ENCODE measurements at places on chromosomes 4 and X.
A peak's percentile ranks its signal among the peaks of the same experiment; 100 is the strongest.

GRCh38 chr4:137274404-137274803 lies 257.9 kb downstream of the PCDH18 start:
- DNase-seq: no peak

DNA sequence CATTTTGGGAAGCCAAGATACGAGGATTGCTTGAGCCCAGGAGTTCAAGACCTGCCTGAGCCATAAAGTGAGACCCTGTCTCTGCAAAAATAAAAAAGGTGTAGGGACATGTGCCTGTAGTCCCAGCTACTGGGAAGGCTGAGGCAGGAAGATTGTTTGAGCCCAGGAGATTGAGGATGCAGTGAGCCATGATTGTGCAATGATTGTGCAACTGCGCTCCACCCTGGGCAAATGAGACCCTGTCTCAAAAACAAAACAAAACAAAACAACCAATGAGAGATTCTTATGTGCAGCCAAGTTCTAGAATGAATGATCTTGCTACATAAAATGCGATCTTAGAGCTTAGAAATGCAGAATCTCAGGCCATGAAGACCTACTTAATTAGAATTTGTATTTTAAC lies 22.5 kb downstream of the SLC9B2 start:
- DNase-seq: no peak

- no peak for DNase-seq
These were observed 422.6 kb upstream of the DIPK2B start for GRCh38 chrX:45623266-45623665.

DNA sequence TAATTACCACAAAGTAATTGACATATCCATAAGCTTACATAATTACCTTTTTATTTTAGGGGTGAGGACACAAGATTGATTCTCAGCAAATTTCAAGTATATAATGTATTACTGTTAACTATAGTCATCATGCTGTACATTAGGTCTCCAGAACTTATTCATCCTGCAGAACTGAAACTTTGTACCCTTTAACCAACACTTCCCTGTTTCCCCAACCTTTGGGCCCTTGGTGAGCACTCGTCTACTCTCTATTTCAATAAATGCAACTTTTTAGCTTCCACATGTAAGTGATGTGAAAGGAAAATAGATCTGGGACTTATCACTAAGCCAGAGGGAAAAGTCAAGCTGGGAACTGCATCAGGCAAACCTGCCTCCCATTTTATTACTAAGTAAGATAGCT lies 33.6 kb upstream of the CCNG2 start:
- no peak for DNase-seq

DNA sequence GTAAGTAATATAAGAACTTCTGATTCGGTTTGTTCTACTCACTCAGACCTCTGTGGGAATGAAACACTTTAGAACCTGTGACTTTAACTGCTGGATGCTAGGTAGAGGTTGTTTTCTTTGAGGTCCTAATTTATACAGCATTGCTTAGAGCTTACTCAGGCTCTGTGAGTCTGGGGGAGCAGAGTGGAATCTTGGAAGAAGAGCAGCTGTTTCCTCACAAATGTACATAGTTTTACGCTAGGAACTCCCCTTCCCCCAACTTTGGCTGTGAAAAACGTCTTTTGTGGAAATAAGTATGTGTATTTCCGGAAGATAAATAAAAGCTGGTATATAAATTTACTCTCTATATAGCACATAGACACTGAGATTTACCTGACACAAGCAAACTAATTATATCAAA lies 141.4 kb downstream of the NAA11 start:
- no peak for DNase-seq

- no peak for DNase-seq
These were observed 118.9 kb upstream of the SLC34A2 start for GRCh38 chr4:25536564-25537320.

- no peak for DNase-seq
These were observed 56.0 kb downstream of the TASL start for GRCh38 chrX:30521440-30522182.

DNA sequence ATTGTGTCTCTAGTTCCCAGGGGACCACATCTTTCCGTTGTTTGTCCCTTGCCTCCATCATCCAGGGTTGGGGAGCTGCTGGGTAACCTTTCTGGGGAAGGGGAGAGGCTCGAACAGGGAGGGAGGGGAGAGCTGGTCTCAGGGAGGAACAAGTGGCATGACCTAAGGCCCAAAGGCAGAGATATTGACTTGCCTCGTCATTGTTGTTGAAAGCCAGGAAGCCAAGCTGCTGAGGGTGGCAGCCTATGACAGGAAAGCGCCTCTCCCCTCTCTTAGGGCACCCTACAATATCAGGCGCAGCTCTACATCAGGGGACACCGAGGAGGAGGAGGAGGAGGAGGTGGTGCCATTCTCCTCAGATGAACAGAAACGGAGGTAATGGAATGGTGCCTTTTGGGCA lies 20.8 kb downstream of the ZNF185 start:
- DNase-seq: no peak

DNA sequence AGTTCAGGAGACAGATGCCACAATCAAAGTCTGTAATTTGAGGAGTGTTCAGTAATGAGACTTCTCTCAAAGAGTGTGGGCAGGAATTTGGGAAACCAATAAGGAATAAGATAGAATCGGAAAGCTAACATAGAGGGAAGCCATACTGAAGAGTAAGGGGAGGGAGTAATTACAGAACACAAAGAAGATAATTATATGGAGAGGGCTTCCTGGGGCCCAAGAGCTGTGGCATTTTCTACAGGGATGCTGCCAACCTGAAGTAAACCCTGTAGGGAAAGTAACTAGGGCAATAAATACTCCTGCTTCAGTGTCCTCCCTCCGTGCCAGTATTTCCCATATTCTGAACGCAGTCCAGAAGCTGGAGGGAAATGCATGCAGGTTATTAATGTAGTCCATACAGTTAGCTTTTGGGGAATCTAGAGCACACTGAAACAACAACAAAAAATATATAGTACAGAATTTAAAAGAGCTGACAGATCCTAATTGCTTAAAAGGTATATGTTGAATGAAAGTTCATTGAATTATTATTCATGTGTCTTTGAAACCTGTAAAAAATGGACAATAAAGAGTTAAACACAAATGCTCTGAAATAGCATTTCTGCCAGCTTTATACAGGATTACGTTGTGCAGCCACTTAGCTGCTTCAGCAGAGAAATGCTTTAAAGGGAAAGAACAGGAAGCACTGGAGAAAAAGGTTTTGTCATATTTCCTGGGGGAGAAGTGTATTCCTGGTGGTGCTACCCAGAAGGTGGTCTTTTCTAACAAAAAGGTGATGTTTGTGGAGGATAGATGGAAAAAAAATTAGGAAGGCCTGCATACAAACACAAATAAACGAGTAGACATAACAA lies 48.0 kb downstream of the CXXC4 start:
- DNase-seq: peak; percentile 91

DNA sequence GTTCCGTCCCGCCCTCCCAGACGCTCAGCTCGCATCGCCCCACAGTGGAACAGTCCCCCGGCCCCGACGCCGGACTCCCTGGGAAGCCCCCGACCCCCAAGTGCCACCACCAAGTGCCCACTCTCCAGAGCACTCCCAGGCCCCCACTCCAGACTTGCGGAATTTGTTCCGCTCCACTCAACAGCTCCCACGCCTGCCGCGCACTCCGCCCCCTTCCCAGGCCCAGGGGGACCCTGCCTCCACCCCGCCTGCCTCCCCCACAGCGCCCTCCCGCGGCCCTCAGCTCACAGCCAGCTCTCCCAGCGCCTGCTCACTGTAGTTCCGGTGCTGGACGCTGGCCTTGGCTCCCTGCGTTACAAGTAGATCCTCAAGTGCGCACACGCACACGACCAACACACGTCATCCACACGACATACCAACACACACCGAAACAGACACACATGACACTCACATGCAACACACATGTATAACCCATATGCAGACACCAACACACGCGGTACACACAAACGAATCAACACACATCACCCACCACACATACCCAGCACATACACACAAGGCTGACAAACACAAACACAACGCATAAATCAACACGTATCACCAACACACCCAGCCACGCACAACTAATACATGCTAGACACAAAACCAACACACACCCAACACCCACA lies 8.0 kb downstream of the MSX1 start:
- no peak for DNase-seq

GRCh38 chr4:7788694-7789425 lies 150.8 kb downstream of the AFAP1 start:
- DNase-seq: no peak

- no peak for DNase-seq
These were observed 17.8 kb downstream of the ZNF185 start for GRCh38 chrX:152915541-152916241.

DNA sequence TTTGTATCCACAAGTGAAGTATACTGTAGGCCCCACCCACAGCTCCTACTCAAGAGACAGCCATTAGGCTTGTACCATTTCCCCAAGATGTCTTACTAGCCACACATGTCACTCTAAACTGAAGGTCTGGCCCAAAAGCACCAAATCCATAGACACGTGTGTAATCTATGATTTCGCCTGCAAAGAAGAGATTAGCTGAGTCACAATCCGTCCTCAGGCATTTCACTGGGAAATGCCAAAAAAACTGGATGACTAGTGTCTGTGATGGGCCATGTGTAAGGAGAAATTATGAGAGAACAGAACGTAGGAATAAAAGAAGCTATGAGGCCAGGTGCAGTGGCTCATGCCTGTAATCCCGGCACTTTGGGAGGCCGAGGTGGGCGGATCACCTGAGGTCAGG lies 21.9 kb upstream of the RP2 start:
- DNase-seq: no peak

GRCh38 chr4:108588878-108589277 lies 31.5 kb upstream of the RPL34 start:
- DNase-seq: no peak

GRCh38 chrX:42920752-42921151 lies 142.8 kb upstream of the PPP1R2C start:
- no peak for DNase-seq

DNA sequence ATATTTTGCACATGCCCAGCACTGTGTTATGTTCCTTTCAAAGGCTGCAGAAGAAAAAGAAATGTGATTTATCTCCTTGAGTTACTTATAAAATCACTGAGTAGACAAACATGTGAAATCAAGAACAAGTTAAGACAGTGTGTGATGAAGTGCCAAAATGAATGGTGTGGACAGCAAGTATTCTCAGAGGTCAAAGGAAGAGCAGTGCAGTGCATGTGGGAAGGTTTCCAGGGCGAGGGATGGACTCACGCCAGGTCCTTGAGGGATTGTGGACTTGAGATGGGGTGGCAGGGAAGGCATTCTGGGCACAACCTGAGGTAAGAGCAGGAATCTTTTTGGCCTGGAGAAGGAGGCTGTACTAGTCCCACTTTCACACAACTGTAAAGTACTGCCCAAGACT lies 115.5 kb downstream of the FNIP2 start:
- DNase-seq: no peak

DNA sequence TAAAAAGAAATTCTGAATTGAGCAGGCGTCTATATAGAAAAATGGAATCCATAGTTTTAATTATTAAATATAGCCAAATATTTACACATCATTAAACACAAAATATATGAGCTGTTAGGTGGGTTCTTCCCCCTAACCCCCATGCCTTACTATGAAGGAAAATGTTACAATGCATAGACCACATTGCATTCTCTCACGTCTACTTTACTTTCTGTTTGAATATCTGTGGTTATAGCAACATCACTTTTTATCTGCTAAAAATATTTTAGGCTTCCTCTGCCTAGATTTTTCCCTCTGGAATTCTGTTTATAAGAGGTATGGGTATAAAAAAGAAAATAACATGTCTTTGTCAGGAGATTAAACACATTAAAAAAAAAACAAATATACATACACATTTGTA lies 73.1 kb downstream of the MAML3 start:
- no peak for DNase-seq

- no peak for DNase-seq
These were observed 149.5 kb downstream of the DHRSX start for GRCh38 chrX:2351321-2351720.

DNA sequence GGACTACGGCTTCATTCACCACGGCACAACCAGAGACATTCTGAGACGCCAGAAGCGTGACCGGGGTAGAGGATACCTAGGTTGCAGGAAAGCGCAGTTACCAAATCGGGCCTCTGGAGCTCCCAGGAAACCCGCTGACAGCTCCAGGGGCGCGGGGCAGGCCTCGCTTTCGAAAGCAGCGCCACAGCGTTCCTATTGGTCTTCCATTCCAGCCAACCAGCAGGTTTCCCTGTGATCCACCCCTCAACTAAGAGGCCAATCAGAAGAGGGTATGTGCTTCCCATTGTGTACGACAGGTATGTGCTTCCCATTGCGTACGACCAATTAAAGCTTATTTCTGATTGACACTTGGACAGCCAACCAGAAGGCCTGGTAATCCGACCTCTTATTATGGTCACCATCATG lies 14.9 kb downstream of the SNX12 start:
- no peak for DNase-seq

DNA sequence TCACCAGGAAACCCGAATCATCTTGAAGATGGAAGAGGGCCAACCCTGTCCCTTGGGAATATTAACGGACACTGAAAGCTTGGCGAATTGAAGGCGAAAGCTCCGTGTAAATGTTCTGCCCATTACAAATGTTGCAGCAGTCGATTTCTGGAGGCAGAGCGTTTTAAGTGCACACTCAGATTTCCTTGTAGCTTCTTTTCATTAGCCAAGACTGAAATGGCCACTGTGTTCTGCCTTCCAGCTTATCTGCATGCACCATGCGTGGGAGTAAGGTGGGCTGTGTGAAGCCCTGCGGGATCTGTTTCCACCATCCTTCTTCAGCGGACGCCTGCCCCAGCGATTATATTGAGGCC lies 1.3 kb downstream of the SMIM20 start:
- no peak for DNase-seq

DNA sequence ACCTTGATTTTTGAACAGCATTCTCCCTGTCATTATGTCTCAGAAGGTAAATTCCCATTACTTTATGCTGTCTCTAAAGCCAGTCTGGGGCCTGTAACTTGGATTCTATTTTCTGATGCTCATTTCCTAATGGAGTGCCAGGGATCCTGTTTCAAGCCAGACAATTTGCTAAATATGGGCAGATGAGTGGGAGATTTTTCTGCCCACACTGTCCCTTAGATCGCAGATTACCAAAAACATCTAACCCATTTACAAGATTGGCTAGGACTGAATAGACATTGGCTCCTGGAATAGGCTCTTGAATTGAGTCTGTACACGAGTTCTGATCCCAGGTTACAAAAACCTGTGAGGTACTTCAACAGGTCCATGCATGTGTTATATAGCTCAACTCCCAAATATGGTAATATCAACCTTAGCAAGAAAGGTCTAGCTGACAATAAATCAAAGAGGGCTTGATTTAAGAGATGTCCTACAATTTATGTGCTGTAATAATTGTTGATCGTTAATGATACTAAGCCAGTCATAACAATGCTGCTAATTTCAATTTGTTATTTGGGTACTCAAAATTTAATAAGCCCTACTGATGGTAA lies 5.7 kb downstream of the GPC3 start:
- DNase-seq: no peak

Measured in NCI-H1417 (cell line).